ENCODE measurements at places on chromosomes 13 and 19. TPM values are rescaled to one million over a fixed set of nuclear protein-coding genes. Genes with fewer than 3 reads are reported as not detected.

DNA sequence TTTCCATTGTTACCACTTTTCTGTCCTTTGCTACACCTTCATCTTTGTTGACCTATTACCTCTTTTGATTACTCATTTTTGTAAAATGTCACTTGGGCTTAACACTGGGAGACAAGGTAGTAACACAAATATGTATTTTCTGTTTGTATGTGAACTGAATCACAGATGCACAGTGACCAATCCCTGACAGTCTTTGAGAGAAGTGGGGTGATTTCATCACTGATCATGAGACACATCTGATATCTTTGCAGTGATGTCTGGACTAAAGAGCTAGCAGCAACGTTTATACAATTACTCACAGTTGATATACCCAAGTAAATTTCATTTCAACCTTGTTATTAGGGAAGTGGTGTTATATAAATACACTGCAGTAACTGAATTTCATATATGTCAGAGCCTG, 1397.4 kb upstream of the SPRY2 start:
- no peak overlapping the region for H3K27ac ChIP-seq
- H3K27me3 ChIP-seq, result no peaks in the 10 kb centered on the region
- no peaks in the 10 kb centered on the region for H3K4me1 ChIP-seq
- H3K36me3 ChIP-seq, result no peaks in the 10 kb centered on the region

DNA sequence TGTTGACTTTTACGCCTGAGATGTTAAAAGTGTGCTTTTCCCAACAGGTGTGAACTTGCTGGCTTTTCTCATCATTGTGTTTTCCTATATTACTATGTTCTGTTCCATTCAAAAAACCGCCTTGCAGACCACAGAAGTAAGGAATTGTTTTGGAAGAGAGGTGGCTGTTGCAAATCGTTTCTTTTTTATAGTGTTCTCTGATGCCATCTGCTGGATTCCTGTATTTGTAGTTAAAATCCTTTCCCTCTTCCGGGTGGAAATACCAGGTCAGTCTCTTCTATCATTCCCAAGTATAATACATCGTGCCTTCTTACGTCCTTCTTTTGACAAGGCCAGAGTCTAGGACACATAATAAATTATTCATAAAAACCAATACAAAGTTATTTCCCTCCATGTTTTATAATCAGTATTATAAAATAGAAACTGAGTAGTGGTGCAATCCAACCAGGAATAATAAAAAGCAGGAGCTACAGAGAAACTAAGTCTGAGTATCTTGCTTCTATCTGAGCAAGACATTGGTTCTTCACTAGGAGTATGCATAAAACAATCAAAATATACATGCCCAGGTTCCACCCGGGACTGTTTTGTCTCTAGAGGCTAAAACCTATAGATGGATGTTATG, 57.9 kb downstream of the RXFP2 start:
- no peak overlapping the region for H3K4me3 ChIP-seq
- DNase-seq, result peak; percentile 8
- peaks cover 5% of the 10 kb centered on the region for H3K27me3 ChIP-seq
- H3K4me1 ChIP-seq, result no peaks in the 10 kb centered on the region
- H3K36me3 ChIP-seq, result no peaks in the 10 kb centered on the region

DNA sequence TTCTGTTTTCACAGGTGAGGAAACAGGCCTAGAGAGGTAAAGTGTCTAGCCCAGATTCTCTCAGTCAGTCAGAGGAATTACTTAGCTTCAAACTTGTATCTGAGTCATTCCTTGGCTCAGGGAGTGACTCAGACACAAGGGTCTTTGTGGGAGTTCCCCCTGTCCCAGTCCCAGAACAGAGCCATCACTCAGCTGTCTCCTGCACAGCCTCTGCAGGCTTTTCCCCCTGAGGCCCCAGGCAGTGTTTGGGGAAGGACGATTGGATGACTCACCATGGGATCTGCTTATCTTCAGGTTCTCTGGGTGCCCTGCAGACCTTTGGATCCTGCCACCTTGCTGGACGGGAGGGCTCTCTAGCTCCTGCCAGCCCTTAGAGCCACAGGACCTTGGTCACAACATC, 13.2 kb downstream of the ZNF793 start:
- DNase-seq, result no peak
- no peak overlapping the region for H3K4me3 ChIP-seq
- H3K4me1 ChIP-seq, result no peaks in the 10 kb centered on the region
- no peak overlapping the region for H3K27ac ChIP-seq
- H3K36me3 ChIP-seq, result no peaks in the 10 kb centered on the region

- no peak for DNase-seq
- H3K27me3 ChIP-seq, result no peaks in the 10 kb centered on the region
- no peaks in the 10 kb centered on the region for H3K4me1 ChIP-seq
- no peak overlapping the region for H3K4me3 ChIP-seq
- H3K27ac ChIP-seq, result no peak overlapping the region
- no peaks in the 10 kb centered on the region for H3K36me3 ChIP-seq
Measured at GRCh38 chr13:20711301-20712044, 8.0 kb downstream of the IL17D start.

- no peak for DNase-seq
- no peaks in the 10 kb centered on the region for H3K4me1 ChIP-seq
- H3K4me3 ChIP-seq, result no peak overlapping the region
- no peak overlapping the region for H3K27ac ChIP-seq
Measured at GRCh38 chr19:2221250-2221831, 14.8 kb downstream of the PLEKHJ1 start.

DNA sequence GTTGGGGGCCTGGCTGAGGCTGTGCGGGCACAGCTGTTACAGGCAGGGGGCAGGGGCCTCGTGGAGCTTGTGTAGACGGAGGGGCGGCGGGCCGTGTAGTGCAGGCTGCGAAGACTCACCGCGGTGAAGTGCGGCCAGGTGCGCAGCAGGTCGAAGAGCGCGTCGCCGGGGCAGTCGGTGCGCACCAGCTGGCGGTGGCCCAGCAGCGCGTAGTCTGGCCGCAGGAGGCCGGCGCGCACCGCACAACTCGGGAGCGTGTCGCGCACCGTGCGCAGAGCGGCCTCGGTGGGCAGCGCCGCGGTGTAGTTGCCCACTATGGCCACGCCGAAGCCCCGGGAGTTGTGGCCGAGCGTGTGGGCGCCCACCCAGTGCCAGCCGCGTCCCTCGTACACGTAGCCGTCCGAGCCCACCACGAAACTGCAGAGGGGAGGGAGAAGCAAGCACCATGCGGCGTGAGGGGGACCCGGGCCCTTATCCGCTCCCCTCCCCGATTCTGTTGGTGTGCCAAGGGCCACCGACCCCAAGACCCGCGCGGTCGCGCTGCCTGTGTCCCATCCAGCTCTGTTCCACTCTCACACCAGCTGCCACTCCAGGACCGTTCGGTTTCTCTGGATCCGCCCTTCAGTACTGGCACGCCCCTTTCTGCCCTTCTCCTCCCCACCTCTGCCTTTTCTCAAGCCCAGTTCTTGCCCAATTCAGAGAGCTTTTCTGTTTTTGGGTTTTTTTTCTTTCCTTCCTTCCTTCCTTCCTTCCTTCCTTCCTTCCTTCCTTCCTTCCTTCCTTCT, 5.4 kb upstream of the RASAL3 start:
- H3K27me3 ChIP-seq, result no peaks in the 10 kb centered on the region
- no peak overlapping the region for H3K27ac ChIP-seq
- H3K4me1 ChIP-seq, result peaks cover 7% of the 10 kb centered on the region
- no peak overlapping the region for H3K4me3 ChIP-seq
- no peak for DNase-seq
- no peaks in the 10 kb centered on the region for H3K36me3 ChIP-seq

- H3K4me1 ChIP-seq, result peaks cover 6% of the 10 kb centered on the region
- no peak for DNase-seq
- H3K27ac ChIP-seq, result no peak overlapping the region
- H3K27me3 ChIP-seq, result no peaks in the 10 kb centered on the region
- no peak overlapping the region for H3K4me3 ChIP-seq
- no peaks in the 10 kb centered on the region for H3K36me3 ChIP-seq
Measured at GRCh38 chr19:7527516-7528191, 5.2 kb downstream of the MCOLN1 start.

- H3K4me3 ChIP-seq, result no peak overlapping the region
- H3K27ac ChIP-seq, result no peak overlapping the region
- H3K4me1 ChIP-seq, result no peaks in the 10 kb centered on the region
- peaks cover 7% of the 10 kb centered on the region for H3K36me3 ChIP-seq
- DNase-seq, result no peak
Measured at GRCh38 chr19:5081443-5082161, 112.7 kb downstream of the KDM4B start.

DNA sequence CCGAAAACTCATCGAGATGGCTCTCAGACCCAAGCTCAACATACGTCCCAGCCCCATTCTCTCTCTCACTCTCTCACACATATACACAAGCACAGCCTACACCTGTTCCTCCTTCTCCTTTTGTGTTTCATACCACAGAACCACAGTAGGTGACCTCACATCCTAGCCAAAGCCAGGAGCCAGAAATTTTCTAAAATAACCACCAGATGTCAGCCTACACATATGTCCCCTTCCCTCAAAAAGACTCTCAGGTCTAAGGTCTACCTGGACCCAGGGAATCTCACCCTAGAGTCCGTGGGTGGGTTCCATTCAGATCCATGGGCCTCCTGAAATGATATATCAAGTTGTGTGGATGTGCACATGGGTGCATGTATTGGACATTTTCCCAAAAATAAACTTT, 104.2 kb upstream of the IPO5 start:
- H3K4me1 ChIP-seq, result no peaks in the 10 kb centered on the region
- no peak overlapping the region for H3K27ac ChIP-seq
- H3K4me3 ChIP-seq, result no peak overlapping the region

- peaks cover 2% of the 10 kb centered on the region for H3K4me1 ChIP-seq
- peaks cover 12% of the 10 kb centered on the region for H3K36me3 ChIP-seq
- peak overlapping the region; percentile 93 for H3K27ac ChIP-seq
- no peaks in the 10 kb centered on the region for H3K27me3 ChIP-seq
- no peak for DNase-seq
- peak overlapping the region; percentile 69 for H3K4me3 ChIP-seq
Measured at GRCh38 chr13:114234266-114234644, 442 bp upstream of the CDC16 start.

DNA sequence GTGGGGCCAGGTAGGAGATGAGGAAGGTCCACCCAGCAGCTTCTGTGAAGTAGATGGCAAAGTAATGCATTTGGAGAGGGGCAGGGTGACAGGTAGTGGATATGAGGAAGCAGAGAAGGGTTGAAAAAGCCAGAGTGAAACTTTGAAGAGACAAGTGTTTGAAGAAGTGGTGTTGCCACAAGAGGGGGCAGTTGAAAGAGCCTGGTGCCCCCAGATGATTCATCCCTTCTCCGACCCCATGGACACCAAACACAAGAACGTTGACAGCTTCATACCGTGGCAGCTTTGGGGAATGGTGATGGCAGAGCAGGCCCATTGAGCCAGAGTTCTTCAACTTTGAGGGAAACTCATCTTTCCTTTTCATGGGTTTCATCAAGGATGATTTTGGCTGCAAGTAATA, 19.9 kb downstream of the IFNL3 start:
- H3K27me3 ChIP-seq, result peaks cover 7% of the 10 kb centered on the region
- H3K36me3 ChIP-seq, result no peaks in the 10 kb centered on the region

DNA sequence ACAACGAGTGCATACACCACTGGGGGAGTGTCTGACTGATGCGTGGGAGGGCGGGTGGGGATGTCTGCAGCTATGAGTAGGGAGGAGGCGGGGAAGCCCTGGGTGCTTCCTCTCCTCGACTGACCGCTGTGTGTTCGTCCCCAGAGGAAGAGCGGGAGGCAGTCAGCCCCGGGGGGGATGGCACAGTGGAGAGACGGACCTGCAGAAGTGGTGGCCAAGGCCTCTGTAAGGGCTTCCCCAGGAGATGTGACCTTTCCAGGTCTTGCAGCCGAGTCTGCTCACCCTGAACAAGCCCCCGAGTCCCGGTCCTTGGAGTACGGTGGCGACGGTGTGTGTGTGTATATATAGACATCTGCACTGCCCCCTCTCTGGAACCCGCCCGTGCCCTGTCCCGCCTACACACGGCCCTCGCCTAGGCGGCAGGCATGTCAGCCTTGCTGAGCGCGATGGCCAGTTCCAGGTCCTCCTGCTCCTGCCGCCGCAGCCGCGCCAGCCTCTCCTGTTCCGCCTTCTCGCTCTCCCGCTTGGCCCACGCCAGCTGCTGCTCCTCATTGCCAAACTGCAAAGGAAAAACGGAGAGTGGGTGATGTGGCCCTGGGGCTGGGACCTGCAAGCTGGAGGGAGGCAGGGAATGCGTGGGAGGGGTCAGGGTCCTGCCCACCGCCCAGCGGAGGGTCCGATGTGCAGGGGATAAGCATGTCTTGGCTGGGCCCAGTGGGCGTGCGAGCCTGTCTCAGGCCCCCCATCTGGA, 30.8 kb downstream of the KLF2 start:
- no peaks in the 10 kb centered on the region for H3K4me1 ChIP-seq
- no peaks in the 10 kb centered on the region for H3K27me3 ChIP-seq
- no peaks in the 10 kb centered on the region for H3K36me3 ChIP-seq
- no peak for DNase-seq
- H3K4me3 ChIP-seq, result no peak overlapping the region

GRCh38 chr19:31066385-31066784, 282.9 kb downstream of the TSHZ3 start:
- no peak overlapping the region for H3K27ac ChIP-seq
- H3K4me1 ChIP-seq, result no peaks in the 10 kb centered on the region
- no peaks in the 10 kb centered on the region for H3K27me3 ChIP-seq
- no peaks in the 10 kb centered on the region for H3K36me3 ChIP-seq
- no peak overlapping the region for H3K4me3 ChIP-seq
- DNase-seq, result no peak

GRCh38 chr13:95243207-95243606, 58.0 kb downstream of the ABCC4 start:
- H3K27me3 ChIP-seq, result no peaks in the 10 kb centered on the region
- H3K4me1 ChIP-seq, result peaks cover 16% of the 10 kb centered on the region
- DNase-seq, result no peak
- H3K36me3 ChIP-seq, result no peaks in the 10 kb centered on the region
- no peak overlapping the region for H3K27ac ChIP-seq
- H3K4me3 ChIP-seq, result no peak overlapping the region

GRCh38 chr13:59259165-59260000, 904.3 kb downstream of the DIAPH3 start:
- DNase-seq, result no peak
- H3K4me1 ChIP-seq, result no peaks in the 10 kb centered on the region
- no peaks in the 10 kb centered on the region for H3K27me3 ChIP-seq
- H3K4me3 ChIP-seq, result no peak overlapping the region

GRCh38 chr19:23249911-23250649, at the start of gene ZNF724:
Gene ZNF724, minus strand, starts transcription at chr19:23250394. Its CDS starts 152 bp downstream, at chr19:23250242.
- H3K27ac ChIP-seq, result peak within 1 kb of the TSS; percentile 62
- no peaks in the 10 kb centered on the region for H3K36me3 ChIP-seq
- no peaks in the 10 kb centered on the region for H3K27me3 ChIP-seq
- peak; percentile 89 for DNase-seq
- peak within 1 kb of the TSS; percentile 65 for H3K4me3 ChIP-seq

The ERICH4 gene
- not detected for total RNA-seq

The CEACAM1 gene
- total RNA-seq, result 1.2 TPM

The REXO1 gene
- total RNA-seq, result 52.2 TPM

The POLR2I gene
- total RNA-seq, result 108 TPM

The GFY gene
- 2.6 TPM for total RNA-seq

The LILRA1 gene
- not detected for total RNA-seq

The MISP gene
- total RNA-seq, result 38.2 TPM

The LCP1 gene
- total RNA-seq, result 2.2 TPM

The CADM4 gene
- total RNA-seq, result 28.7 TPM

The KLF16 gene
- total RNA-seq, result 64.3 TPM

The ARL11 gene
- total RNA-seq, result not detected
